ENCODE measurements at places on chromosomes 16 and 17.

DNA sequence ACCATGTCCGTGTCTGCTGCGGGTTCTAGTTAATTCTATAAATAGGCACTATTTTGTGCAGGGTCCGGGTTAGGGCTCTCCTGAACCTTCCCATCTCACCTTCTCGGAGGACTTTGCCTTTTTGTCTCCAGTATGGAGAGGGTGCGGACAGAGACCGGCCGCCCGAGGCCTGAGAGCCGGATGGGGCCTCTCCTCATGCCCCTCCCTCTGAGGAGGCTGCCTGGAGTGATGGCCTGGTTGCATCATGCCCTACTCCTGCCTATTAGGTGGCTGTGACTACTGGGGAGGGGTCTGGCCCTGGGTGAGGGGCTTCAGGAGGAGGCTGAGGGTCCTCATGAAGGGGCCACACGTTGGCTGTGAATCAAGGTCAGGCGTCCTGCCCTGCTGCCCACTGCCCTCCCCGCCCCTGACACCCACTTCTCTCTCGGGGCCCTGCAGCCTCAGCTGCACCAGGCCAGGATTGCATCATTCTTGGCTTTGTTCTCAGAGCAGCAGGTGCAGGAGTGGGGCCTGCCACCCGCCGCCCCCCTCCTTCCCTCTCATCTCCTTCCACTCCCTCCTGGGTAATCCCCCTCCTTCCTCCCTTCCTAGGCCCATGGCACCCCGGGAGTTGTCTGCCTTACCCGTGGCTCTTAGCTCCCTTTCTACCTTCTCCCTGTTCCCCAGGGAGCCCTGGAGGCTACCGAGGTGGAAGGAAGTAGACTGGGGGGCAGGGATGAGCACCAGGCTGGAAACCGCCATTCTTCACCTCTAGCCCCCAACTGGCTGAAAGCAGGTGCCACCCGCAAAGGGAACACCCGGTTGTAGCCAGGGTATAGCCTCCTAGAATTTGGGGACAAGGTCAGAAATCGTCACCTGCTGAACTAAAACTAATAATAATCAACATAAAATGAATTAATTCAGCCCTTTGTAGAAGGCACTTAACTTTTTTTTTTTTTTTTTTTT is 12.7 kb upstream of the ARHGAP23 start:
- H3K27me3 ChIP-seq, result peaks cover 27% of the 10 kb centered on the region
- DNase-seq, result no peak
- H3K4me1 ChIP-seq, result peaks cover 17% of the 10 kb centered on the region
- no peak overlapping the region for H3K27ac ChIP-seq
- H3K4me3 ChIP-seq, result no peak overlapping the region
- no peaks in the 10 kb centered on the region for H3K36me3 ChIP-seq

DNA sequence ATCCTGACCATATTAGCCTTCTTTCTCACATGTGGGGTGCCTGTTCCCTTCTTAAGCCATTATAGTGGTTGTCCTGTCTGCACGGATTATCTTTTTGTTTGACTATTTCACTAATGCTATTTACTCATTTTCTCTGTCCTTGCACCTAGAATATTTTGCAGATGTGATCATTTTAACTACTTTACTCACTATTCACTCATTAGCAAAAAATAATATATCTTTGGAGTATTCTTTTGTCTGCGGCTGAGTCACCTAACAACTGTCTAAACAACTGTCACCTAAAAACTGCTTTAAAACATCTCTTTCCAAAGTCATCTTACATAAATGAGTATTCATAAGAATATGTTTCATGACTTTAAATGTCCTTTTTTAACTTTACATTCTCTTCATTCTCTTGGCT is 87.4 kb downstream of the KCNJ2 start:
- no peaks in the 10 kb centered on the region for H3K36me3 ChIP-seq
- H3K4me1 ChIP-seq, result no peaks in the 10 kb centered on the region
- H3K27me3 ChIP-seq, result no peaks in the 10 kb centered on the region
- no peak overlapping the region for H3K4me3 ChIP-seq
- no peak for DNase-seq

DNA sequence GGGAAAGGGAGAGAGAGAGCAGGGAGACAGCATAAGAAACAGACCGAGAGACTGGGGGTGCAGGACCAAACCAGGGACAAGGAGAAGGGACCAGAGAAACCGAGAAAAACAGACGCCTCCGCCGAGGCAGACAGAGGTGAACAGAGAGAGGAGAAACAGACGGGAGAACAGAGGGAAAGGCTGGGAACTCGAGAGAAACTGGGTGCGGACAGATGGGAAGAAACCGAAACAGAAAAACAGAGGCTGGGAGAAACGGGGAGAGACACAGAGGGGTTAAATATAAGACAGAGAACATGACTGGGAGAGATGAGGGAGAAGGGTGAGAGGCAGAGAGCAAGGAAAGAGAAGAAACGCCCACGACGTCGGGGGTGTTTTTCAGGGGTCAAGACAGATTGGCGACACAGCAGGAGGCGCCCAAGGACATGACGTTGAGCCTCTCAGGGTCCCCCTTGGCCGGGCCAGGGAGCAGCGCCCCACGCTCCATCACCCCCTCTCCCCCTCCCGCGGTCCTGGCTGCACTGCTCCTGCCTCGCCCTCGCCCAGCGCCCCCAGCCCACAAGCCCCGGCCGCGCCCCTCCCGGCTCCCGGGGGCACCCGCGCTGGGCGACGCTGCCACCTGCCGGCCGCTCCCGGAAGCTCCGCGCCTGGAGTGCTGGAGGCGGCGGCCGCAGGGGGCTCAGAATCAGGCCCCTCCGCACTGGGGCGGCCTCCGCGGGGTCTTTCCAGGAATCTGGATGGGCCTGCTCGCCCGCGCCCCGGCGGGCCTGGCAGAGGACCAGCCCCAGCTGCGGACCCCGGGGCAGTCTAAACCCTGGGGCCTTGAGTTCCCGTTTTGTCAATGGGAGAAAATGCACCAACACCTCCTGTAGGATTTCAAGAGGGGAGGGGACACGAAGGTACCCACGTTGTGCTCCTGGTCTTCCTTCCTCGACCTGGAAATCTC is 1.3 kb upstream of the TMEM92 start:
- no peaks in the 10 kb centered on the region for H3K36me3 ChIP-seq
- H3K27ac ChIP-seq, result no peak overlapping the region
- peaks cover 9% of the 10 kb centered on the region for H3K4me1 ChIP-seq
- H3K4me3 ChIP-seq, result peak overlapping the region; percentile 68
- DNase-seq, result peak; percentile 72
- peaks cover 40% of the 10 kb centered on the region for H3K27me3 ChIP-seq

GRCh38 chr16:56451753-56452689 is 667 bp downstream of the OGFOD1 start:
- peak overlapping the region; percentile 99 for H3K4me3 ChIP-seq
- no peak for DNase-seq
- H3K36me3 ChIP-seq, result peaks cover 60% of the 10 kb centered on the region
- peaks cover 39% of the 10 kb centered on the region for H3K4me1 ChIP-seq

GRCh38 chr17:18980682-18981334 is 23.8 kb downstream of the FAM83G start:
- H3K27me3 ChIP-seq, result no peaks in the 10 kb centered on the region
- H3K27ac ChIP-seq, result no peak overlapping the region
- H3K4me1 ChIP-seq, result no peaks in the 10 kb centered on the region
- DNase-seq, result no peak

- no peaks in the 10 kb centered on the region for H3K4me1 ChIP-seq
- no peak for DNase-seq
- H3K36me3 ChIP-seq, result peaks cover 41% of the 10 kb centered on the region
- no peak overlapping the region for H3K27ac ChIP-seq
- H3K27me3 ChIP-seq, result no peaks in the 10 kb centered on the region
- no peak overlapping the region for H3K4me3 ChIP-seq
Observed at GRCh38 chr16:81376880-81377279, 62.1 kb downstream of the GAN start.

GRCh38 chr17:67998466-67998865 is 2.2 kb upstream of the C17orf58 start:
- peaks cover 18% of the 10 kb centered on the region for H3K27me3 ChIP-seq
- H3K36me3 ChIP-seq, result no peaks in the 10 kb centered on the region
- no peak overlapping the region for H3K27ac ChIP-seq
- DNase-seq, result no peak
- H3K4me3 ChIP-seq, result no peak overlapping the region
- peaks cover 28% of the 10 kb centered on the region for H3K4me1 ChIP-seq

GRCh38 chr16:25512041-25512440 is 179.7 kb upstream of the HS3ST4 start:
- no peak for DNase-seq
- H3K27ac ChIP-seq, result no peak overlapping the region
- H3K36me3 ChIP-seq, result no peaks in the 10 kb centered on the region
- H3K4me1 ChIP-seq, result no peaks in the 10 kb centered on the region
- H3K4me3 ChIP-seq, result no peak overlapping the region

DNA sequence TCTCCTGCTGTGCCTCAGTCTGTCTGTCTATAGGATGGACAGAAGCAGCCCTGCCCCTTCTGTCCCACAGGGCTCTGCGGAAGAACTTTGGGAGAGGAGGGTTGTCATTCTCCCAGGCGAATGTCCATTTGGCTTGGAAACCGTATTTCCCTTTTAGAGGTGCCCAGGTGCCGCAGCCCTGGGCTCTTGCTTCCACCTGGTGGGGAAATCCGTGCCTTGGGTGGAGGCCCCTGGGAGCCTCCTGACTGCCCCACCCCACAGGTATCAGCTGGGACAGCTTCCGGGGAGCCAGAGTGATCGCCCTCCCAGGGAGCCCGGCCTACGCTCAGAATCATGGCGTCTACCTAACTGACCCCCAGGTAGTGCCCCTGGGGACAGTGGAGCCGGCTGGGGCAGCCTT is 12.7 kb downstream of the FCSK start:
- H3K27ac ChIP-seq, result no peak overlapping the region
- no peaks in the 10 kb centered on the region for H3K27me3 ChIP-seq
- H3K4me3 ChIP-seq, result no peak overlapping the region
- H3K4me1 ChIP-seq, result no peaks in the 10 kb centered on the region
- DNase-seq, result no peak

DNA sequence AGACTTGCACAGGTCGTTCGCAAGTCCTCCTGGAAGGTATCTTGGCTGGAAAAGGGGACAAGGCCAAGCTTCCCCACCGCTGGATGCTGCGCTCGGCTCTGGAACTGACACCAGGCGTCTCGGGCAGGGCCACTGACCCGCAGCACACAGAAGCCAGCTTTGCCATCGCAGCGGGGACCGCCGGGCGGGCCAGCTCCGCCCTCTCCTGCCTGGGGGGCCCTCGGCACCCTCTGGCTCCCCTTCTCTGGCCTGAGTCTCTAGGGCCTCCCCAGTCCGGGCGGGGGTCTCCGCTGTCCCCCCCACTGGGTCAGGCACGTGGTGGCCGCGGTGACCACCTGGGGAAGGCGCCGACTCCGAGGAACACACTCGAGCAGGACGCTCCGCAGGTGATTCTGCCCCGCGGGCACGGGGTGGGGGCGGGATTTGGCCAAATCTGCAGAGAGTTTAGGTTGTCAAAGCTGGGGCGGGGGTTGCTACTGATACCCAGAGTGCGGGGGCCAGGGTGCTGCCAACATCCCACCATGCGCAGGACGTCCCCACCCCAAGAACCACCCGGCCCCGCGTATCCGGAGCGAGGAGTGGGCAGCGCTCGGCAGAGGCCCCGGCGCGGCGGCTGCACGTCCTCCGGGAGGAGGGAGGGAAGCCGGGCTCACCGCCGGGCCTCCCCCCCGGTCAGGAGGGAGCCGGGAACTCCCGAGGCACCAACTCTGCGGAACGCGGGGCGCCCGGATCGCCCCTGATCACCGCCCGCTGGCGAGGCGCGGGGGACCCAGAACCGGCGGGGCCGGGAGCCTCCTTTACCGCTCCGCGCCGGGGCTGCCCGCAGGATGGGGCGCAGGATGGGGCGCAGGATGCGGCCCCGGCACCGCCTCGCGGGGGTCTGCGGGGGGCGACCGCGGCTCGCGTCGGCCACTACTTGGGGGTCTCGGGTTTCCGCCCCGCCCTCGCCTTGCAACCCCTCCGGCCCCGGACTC is 744 bp upstream of the METRNL start:
- peaks cover 1% of the 10 kb centered on the region for H3K36me3 ChIP-seq
- peaks cover 7% of the 10 kb centered on the region for H3K27me3 ChIP-seq
- peaks cover 28% of the 10 kb centered on the region for H3K4me1 ChIP-seq
- H3K27ac ChIP-seq, result no peak overlapping the region
- H3K4me3 ChIP-seq, result peak overlapping the region; percentile 66
- peak; percentile 40 for DNase-seq

DNA sequence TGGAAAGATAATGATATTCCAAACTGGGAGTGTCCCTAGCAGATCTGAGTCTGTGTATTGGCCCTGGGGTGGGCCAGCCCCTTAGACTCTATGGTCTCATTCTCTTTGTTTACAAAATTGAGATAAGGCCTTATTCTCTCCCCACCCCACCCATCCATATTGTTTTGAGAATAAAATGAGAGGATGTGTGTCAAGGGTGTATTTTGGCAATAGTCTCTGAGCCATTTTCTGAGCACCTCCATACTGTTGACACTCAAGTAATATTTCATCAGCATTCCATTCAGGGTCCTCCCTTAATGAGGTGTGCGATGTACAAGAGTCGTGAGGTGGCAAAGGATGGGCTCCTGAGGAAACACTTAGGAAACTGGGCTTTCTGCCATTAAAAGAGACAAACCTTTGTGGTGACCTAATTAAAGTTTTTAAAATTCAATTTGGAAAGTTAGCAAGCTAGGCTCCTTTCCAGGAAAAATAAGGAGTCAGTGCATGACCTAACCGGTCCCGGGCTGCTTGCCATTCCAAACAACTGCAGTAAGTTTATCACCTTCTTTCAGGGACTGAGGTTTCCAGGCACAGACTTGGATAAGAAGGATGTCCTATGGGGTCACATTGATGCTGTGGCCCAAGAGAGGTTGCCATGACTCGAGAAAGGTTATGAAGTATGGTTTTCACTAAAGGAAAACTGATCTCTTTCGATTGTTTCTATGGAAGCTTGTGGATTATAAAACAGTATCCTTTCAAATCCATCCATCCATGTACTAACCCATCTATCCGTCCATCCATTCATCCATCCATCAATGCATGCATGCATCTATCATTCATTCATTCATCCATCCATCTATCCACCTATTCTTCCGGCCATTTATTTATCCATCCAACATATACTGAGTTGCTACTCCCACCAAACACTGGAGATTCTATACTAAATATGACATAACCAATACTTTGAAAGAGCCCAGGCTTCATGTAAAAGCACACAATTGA is 443.3 kb downstream of the UTP18 start:
- DNase-seq, result no peak
- no peaks in the 10 kb centered on the region for H3K36me3 ChIP-seq
- peaks cover 2% of the 10 kb centered on the region for H3K27me3 ChIP-seq

GRCh38 chr17:45431531-45432404 is 902 bp downstream of the ARHGAP27 start:
- peak; percentile 66 for DNase-seq
- H3K36me3 ChIP-seq, result peaks cover 10% of the 10 kb centered on the region
- peaks cover 40% of the 10 kb centered on the region for H3K4me1 ChIP-seq
- no peaks in the 10 kb centered on the region for H3K27me3 ChIP-seq

Data from activated B cell treated with CpG ODN at 0.5 μM for 24 hours (primary cell).